NCI-H226 (cell line): ENCODE measurements at places on chromosomes 11 and 22.

DNA sequence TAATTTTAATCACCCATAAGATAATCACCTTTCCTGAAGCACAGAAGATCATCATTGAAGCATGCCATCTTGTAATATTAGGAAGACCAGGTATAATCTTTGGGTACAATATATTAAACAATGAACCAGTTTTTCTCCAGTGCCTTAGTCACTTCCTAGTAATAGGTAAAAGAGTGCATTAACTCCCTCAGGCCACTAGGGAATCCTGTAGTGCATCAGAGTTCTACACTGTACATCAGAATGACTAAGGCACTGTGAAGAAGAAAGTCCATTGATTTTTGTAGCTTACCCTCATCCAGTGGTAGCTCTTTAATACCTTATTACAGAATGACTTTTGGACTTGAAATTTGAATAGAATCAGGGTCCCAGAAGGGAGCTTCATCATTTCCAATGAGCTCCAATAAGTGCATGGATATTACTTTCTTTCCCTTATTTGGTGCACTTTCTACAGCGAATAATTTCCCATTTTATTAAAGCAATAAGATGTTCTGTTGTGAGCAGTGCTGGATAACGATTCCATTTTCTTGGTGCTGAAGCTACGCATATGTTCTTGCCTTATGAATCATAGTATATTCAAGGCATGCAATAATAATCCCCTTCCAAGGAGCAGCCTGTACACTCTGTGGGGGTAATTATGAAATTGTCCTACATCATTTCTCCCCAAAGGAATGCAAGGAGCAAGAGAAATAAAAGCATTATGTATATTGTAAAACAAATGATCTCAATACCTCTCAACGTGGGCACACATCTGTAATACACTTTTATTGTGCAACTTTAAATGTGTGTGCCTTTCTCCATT is 4.7 kb downstream of the C11orf87 start:
- no peak for DNase-seq

DNA sequence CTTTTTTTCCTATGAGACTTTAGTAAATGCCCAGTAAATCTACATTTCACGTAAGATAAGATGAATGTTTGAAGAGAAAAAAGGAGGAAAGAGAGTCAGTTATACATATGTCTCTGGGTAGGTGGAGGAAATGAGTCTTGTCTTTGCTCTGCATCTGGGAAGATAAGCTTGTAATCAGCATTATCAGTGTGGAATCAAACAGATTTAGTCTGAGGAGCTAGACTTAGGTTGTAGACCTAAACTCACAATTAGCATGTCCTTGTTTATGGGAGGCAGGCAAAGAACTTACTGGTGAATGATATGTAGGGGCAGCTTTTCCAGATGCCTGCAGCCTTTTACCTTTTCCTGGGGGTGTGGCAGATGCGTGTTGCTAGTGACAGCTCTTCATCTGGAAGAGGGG is 962.3 kb downstream of the TBC1D22A start:
- DNase-seq = no peak

- no peak for DNase-seq
Measured at GRCh38 chr11:6258571-6259081, 1.0 kb upstream of the CCKBR start.

- no peak for DNase-seq
Measured at GRCh38 chr22:37739611-37740049, 42.8 kb downstream of the TRIOBP start.

- DNase-seq = no peak
Measured at GRCh38 chr11:14463623-14464022, 36.0 kb downstream of the COPB1 start.

DNA sequence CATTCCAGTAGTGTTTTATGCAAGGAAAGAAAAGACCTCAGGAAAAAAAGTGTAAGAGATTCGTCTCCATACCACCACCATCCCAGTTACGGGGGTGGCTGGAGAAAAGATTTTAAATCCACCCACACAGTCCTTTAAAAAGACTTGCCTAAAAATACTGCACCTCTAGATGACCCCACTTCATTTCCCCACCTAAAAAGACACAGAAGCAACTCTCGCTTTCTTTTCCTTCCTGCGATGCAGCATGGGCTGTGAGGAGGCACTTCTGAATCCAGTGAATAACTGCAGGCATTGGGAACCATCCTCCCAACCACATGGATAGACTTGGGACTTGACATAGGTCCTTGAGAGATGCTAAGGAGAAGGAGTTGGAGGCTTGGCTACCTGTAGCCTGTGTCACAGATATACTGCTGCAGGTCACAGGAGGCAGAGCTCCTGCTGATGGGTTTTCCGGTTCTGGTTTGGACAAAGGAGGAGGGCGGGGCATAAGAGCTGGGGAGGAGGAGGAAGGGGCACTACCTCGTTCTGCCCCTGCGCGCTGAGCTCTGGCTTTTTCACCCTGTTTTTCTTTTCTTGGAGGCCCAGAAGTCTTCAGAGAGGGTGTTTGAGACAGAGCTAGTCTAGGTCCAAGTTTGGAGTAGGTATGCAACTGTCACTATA is 285.9 kb downstream of the NTM start:
- DNase-seq = no peak

DNA sequence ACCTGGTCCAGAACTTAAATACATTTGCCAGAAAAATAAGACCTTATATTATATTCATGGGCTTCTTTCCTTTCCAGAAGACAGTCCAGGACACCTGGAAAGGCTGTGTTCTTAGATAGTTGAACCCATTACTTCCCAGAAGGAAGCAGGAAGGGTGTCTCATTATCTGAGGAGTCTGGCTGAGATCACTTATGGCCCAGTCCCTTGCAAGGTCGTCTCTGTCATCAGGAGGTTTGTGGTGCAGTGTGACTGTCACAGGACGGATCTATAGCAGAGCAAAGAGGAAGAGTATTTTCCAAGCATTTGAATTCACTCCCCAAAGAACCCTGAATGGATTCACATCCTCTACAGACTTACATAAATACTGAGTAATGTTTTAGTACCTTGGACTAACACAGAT is 270.7 kb upstream of the MTNR1B start:
- DNase-seq = no peak

DNA sequence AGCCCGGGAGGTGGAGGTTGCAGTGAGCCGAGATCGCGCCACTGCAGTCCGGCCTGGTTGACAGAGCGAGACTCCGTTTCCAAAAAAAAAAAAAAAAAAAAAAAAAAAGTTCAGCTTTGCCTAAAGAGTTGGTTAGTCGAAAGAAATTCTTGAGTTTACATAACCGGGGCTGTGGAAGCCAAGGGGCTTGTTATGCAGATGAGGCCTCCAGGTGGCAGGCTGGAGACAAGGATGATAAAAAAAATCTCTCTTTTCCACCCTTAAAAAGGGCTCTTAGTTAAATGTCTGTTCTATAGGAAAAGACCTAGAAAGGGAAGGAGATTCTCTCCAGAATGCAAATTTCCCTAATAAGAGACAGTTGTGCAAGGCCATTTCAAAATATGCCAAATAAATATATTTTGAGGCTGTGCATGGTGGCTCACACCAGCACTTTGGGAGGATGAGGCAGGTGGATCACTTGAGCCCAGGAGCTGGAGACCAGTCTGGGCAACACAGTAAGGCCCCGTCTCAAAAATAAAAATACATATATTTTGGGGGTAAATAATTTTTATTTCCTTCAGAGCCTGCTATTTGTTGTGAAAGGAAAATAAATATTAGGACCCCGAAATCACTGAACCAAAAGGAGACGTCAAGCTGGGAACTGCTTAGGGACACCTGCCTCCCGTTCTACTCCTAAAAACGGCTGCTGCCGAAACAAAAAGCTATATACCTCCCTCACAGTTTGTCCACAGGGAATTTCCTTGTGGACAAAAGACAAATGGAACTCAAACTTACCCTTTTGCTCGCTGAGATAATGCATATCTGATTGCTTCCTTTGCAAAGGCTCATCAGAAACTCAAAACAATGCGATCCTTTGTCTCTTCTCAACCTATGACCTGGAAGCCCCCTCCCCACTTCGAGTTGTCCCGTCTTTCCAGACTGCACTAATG is 2.4 kb upstream of the IFITM2 start:
- DNase-seq = peak; percentile 33

DNA sequence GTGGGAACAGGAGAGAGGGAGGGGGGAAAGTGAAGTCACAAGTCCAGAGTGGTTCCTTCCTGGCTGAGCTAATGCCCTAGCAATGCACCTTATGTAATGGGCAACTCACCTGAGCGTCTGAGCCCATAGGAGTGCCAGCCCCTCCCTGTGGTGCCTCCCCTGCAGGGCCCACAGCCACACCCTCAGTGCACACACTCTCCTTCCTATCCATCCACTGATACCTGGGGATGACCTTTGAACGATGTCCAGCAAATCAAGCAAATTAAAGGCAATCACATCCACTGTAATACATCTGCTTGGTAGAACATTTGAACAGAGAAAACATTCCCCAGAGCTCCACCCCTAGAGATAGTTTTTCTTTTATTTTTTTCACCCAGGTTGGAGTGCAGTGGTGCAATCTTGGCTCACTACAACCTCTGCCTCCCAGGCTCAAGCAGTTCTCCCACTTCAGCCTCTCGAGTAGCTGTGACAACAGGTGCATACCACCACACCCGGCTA is 19.6 kb upstream of the MICAL2 start:
- DNase-seq = peak; percentile 82
